ENCODE measurements at places on chromosomes 5 and 9.

- no peak for DNase-seq
Measured at GRCh38 chr9:91894536-91894935, 55.5 kb downstream of the ROR2 start.

GRCh38 chr5:137619191-137619870 is 116.6 kb downstream of the KLHL3 start:
- DNase-seq, result peak; percentile 89

DNA sequence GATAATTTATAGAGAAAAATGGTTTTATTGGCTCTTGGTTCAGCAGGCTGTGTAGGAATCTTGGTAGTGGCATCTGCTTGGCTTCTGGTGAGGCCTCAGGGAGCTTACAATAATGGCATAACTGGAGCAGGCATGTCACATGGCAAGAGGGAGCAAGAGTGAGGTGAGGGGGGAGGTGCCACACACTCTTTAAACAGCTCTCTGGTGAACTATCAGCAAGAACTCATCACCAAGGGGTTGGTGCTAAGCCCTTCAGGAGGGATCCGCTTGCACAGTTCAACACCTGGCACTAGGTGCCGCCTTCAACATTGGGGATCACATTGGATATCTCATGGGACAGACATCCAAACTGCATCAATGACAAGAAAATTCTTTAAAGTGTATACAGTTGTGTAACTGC is 10.5 kb downstream of the GPBP1 start:
- no peak for DNase-seq

DNA sequence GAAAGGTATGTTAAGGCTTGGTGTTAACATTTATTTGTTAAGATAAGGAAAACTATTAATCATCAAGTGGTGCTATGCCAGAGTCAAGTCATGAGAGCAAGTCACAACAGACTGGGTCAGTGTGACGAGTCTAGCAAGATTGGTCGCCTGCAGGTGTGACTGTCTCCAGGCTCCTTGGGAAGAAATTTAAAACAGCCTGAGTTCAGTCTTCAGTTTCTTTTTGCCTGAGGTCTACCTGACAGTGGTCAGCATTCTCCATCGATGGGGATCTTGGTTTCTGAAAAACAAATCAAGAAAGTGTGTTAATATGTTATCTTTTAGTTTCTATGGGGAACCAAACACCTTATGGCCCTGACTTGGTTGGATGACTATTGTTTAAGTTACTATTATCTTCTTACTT is 56.3 kb downstream of the CETN3 start:
- no peak for DNase-seq

DNA sequence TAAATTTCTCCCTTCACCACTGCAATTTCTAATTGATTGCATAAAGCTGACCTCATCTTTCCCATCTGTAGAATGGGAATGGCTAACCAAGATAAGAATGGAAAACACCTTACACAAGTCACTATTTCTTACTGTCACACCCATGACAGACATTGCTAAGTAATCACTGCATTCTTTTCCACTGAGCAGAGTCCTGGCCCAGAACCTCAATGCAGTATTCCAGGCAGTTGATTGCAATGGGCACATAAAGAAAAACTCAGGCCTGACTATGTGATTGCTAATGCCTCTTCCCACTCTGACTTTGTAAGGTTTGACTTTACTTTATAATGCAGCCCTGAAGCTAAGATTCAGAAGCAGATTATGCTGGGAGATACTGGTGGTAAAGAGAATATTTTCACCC is 29.3 kb downstream of the TRIM32 start:
- DNase-seq, result no peak

- peak; percentile 65 for DNase-seq
Measured at GRCh38 chr5:7856855-7857254, 5.9 kb upstream of the CFAP90 start.

DNA sequence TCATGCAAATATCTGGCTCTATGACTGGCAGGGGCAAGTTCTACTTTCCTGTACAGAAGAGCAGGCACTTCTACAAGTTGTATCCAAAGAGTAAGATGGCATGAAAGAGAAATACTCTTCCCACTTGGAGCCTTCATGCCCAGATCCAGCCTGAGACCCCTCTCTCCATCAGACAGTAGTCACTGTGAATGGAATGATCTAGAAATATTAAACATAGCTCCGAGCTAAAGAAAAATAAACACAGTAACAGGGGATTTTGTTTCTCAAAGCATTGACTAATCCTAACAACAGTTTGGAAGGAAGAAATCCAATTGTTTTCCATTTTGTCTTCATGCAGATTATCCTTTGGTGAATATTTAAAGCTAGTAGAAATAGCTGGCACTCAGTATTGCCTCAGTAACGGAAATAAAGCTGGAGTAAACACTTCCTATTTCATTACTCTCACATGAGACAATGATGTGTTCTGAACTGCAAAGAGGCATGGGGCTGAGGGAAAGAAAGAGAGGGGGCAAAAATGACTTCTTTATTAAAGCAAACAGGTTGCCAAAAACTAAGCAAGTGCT is 100.0 kb downstream of the SEMA5A start:
- DNase-seq, result no peak

DNA sequence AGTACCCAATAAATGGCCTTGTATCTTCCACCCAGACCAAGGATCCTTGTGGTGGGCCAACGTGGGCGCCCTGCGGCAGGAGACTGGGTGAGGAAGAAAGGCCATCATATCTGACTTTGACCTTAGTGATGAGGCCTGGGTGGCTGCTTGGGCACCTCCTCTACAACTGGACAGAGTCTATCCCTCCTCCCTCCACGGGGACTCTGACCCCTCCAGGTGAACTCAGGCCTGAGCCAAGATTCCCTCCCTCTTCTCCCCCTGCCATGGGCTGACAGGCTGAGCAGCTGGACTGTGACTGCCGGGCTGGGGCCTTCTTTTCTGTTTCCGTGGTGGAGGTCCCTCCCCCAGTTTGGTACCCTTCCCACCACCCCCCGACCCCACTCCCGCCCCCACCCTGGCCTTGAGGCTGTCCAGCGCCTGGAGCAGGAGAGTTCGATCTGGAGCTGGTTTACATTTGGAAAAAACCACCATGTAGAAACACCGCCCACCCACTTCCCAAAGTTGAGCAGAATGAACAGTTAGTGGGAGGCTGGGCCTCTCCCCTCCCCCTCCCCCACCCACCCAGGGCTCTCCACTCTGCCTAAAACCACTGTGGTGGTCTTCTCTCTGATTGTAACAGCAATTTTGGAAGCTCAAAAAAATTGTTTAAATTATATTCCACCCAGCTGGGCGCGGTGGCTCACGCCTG is 1.2 kb upstream of the PHYHD1 start:
- no peak for DNase-seq

GRCh38 chr5:37984300-37984699 is 144.5 kb upstream of the GDNF start:
- no peak for DNase-seq

DNA sequence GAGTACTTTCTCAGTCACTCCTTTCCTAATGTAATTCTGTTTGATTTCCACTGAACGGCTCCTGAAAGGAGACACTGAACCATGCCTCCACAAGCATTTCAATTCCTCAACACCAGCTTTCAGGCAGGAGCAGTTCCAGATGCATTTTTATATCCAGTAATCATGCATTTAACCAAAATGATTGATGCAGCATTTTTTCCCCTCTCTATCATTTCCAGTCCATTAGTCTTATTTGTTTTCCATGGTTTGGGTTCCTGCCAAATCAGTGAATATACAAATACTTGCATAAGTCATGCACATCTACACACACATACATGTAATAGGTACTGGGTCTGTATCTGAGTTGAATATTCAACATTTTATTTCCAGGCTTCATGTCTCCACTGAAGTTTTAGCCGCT is 122.7 kb downstream of the GRIA1 start:
- peak; percentile 30 for DNase-seq

DNA sequence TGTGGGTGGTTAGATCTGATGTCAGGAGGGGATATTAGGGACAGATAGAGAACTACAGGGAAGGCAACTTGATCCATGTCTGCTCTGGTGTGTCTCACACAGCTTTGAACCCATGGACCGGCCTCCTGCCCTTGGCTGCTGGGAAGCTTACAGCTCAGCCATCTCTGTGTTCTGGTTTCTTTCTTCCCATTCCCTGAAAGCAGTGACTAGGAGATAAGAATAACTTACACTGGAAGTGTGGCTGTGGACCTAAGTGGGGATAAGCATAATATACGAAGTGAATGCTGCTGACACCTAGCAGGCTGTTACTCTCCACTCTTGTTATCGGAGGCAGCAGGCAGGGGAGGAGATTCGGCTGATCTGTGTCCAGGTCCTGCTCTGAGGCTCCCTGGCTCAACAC is 282.3 kb upstream of the TUT7 start:
- DNase-seq, result no peak

DNA sequence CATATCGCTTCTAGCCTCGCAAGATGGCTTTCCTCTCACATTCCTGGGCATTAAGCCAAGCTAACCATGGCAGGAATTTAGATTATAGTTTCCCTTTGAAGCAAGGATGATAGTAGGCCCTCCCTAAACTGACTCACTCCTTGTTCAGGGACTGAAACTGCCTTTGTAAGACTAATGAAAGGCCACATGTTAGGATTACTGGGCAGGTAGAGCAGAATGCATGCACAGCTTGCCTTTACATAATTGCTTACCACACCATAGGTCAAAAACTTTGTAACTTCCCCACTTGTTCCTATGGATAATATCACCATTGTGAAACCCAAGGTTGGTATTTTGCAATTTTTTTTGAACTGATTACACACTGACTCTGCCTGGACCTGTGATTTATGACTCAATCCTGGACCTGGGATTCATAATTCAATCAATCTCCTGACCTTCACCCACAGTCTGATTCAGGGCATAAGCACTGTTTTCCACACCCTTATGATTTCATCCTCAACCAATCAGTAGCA is 41.0 kb upstream of the PRDM9 start:
- no peak for DNase-seq

DNA sequence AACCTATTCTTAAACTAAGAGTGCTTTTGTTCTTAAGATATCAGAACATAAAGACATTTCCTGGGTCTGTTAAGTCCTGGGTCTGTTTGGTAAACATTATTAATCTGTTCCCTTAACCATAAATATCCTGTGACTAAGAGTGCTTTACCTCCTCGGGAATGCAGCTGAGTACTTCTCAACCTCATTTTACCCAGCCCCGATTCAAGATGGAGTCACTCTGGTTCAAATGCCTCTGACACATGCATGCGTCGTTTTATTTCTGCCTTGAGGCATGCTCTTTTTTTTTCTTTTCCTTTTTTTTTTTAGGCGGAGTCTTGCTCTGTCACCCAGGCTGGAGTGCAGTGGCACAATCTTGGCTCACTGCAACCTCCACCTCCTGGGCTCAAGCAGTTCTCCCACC is 39.8 kb upstream of the FBXL17 start:
- no peak for DNase-seq

DNA sequence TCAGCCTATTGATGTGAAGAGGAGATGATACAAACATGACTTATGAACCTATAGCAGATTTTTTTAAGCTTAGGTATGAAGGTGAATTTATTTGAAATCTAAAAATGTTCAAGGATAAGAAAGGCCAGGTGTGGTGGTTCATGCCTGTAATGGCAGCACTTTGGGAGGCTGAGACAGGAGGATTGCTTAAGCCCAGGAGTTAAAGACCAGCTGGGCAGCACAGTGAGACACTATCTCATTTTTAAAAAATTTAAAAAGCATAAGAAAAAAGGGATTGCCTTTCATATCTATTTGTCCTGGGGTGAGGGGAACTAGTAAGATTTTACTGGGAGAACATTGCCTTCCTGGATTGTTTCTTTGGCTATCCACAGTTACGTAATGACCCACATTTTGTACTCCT is 40.8 kb upstream of the SRP19 start:
- no peak for DNase-seq

- no peak for DNase-seq
Measured at GRCh38 chr9:132288966-132289365, 65.8 kb downstream of the SETX start.

GRCh38 chr5:117973785-117974184 is 1014.6 kb downstream of the DTWD2 start:
- no peak for DNase-seq

- no peak for DNase-seq
Measured at GRCh38 chr9:132970324-132971062, 8.0 kb upstream of the GFI1B start.

GRCh38 chr5:57470339-57470738 is 12.3 kb downstream of the ACTBL2 start:
- DNase-seq, result no peak

DNA sequence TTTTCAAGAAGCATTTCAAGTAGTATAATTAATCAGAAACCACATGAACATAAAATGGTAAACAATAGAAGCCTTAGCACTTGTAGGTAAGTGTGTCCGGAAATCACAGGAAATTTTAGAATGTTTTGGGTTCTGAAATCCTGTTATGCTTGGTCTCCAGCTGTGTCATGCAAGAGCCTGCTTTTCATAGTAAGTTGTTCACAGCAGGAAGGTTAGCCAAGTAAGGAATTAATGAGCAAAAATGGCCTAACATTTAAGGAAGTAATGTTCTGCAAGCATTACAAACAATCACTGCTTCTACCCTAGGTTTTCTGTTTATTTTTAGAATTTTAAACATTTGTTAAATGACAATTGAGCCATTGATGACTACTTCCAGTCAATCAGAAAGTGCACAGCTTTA is 669.5 kb downstream of the SLCO4C1 start:
- no peak for DNase-seq

- no peak for DNase-seq
Measured at GRCh38 chr5:168570490-168571328, 8.5 kb downstream of the PANK3 start.

DNA sequence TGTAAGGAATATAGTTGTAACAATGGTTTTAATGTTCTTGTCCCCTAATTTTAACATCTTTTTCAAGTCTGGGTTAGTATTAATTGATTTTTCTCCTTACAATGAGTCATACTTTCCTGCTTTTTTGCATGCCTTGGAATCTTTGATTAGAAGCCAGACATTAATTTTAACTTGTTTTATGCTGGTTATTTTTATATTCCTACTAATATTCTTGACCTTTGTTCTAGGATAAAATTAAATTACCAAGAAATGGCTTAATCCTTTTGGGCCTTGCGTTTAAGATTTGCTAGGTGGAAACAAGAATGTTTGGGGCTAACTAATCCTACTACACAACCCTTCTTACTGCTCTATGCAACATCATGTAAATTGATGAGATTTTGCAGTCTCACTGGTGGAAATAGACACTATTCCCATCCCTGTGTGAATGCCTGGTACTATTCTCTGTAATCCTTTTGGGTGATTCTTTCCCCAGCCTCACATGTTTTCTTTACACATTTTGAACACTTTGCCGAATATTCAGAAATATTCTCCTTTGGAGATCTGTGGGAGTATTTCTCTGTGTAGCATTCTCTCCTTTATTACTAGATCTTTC is 47.2 kb downstream of the ZCCHC7 start:
- no peak for DNase-seq

Measured in NCI-H345 (cell line).